ENCODE measurements at places on chromosomes 4 and X. TPM values are rescaled to one million over a fixed set of nuclear protein-coding genes. Genes with fewer than 3 reads are reported as not detected.

Gene SPANXA1
- not detected for total RNA-seq

Gene ERCC6L
- total RNA-seq = 0.16 TPM

Gene FGF13
- total RNA-seq = 9.6 TPM

Gene PPP1R3F
- 13.7 TPM for total RNA-seq

Gene SSX2
- not detected for total RNA-seq

Gene SULT1B1
- 0.83 TPM for total RNA-seq

Gene GLOD5
- not detected for total RNA-seq

Gene MXRA5
- 5.4 TPM for total RNA-seq

Gene RENBP
- total RNA-seq = 16.8 TPM

Gene RBMX
- 203 TPM for total RNA-seq

Gene EREG
- total RNA-seq = 0.71 TPM

Gene RUFY3
- 73.4 TPM for total RNA-seq

Gene MAP9
- 15.3 TPM for total RNA-seq

Gene FAM114A1
- total RNA-seq = 189 TPM

Gene GLRB
- 14.5 TPM for total RNA-seq

Gene CENPVL1
- not detected for total RNA-seq

Gene LRP2BP
- total RNA-seq = 1.8 TPM

Gene TET2
- total RNA-seq = 25.0 TPM

Gene DDX60
- total RNA-seq = 7.2 TPM

Gene SMARCA1
- total RNA-seq = 40.7 TPM

Gene SH3BP2
- 18.5 TPM for total RNA-seq

Gene REPS2
- 3.9 TPM for total RNA-seq

Gene OTC
- not detected for total RNA-seq

Gene C4orf36
- total RNA-seq = not detected

Gene TMEM156
- total RNA-seq = 0.66 TPM

Gene STK26
- total RNA-seq = 11.6 TPM

Gene HSD17B13
- total RNA-seq = 1.1 TPM

Gene CLIC2
- total RNA-seq = 21.0 TPM

Gene DAPP1
- 1.2 TPM for total RNA-seq

Gene SPACA5
- total RNA-seq = not detected

Gene IL1RAPL2
- 1.1 TPM for total RNA-seq

All from sigmoid colon (tissue), 7 donors.